ENCODE measurements at places on chromosomes 5 and 9.

DNA sequence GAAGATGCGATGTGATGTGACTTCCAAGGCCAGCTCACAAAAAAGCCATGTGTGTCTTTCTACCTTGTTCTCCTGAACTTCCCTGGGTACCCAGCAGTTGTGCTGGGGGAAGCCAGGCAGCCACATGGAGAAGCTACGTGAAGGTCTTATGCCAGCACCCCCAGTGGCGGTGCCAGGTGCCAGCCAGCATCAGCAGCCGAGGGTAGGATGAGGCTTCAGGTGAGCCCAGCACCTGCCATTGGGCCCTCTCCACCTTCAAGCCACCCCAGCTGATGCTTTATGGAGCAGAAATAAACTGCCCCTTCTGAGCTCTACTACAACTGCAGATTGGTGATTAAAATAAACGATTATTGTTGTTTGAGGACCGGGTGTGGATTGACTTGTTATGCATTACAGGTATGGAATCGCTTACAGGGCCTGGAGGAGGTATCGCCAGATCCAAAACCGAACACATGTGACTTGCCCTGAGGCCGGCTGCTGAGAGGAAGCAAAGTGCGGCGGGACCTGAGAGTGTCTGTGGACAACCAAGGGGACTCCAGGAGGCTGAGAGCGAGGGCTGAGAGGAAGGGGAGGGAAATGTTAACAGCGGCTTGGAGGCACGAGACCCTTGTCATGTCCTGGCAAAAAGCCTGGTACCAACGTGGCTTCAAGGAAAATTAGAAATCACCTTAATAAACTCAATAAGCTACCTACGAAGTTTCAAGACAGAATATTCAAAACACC lies 36.0 kb upstream of the OLFM1 start:
- no peak for DNase-seq

- no peak for DNase-seq
These were observed at the start of gene PCDHGA5 for GRCh38 chr5:141363952-141364660. PCDHGA5 (plus strand) TSS chr5:141364162; CDS start chr5:141364331, 169 bp downstream.

DNA sequence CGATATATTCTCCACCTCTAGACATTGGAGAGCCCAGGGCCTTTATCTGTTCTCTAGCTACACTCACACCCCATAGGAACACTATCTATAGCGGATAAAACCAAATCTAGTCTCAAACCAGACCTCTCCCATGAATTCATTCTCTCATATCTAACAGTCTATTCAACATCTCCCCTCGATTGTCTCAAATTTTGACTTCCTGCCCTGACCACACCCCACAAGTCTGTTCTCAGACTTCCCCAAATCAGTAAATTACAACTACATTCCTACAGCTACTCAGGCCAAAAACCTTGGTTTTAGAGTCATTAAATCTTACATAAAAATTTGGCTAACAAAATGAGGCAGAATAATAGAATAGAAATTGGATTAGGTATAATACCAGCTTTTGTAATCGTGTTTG lies 12.5 kb upstream of the SLC1A3 start:
- DNase-seq: no peak

DNA sequence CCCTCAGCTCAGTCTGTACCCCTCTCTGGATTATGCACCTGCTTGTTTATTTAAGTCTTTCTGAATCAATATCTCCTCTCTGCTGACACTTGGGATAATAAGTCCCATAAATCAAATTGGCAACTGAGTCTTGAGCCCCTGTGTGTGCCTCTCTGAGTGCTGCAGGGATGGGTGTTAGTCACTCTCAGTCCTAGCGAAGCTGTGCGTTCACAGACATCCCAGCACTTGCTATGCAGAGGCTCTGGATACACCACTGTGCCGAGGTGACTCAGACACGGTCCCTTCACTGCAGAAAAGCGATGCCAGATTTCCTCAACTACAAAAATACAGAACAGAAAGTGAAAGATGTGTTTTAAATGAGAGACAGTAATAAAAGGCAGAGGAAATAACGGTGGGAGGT lies 4.1 kb upstream of the KCNMB1 start:
- no peak for DNase-seq

GRCh38 chr5:101364469-101364868 lies 461.4 kb upstream of the ST8SIA4 start:
- no peak for DNase-seq

DNA sequence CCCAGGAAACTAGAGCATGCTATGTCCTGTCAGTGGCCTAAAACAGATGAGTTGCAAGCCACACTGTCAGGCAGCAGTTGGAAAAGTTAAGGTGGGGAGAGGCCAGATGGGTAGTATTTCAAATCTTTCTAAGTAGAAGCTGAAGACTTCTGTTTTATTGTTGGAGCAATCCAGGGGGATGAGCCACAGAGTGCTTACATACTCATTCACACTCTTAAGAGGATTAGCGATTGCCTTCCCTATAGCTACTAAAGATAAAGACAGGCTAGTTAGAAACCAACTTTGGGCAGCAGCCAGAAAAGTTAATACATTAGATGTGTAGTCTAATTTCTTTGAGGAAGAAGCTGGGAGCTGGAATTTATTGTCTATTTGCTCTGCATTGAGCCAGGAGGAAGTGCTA lies 61.7 kb upstream of the ELAVL2 start:
- no peak for DNase-seq

DNA sequence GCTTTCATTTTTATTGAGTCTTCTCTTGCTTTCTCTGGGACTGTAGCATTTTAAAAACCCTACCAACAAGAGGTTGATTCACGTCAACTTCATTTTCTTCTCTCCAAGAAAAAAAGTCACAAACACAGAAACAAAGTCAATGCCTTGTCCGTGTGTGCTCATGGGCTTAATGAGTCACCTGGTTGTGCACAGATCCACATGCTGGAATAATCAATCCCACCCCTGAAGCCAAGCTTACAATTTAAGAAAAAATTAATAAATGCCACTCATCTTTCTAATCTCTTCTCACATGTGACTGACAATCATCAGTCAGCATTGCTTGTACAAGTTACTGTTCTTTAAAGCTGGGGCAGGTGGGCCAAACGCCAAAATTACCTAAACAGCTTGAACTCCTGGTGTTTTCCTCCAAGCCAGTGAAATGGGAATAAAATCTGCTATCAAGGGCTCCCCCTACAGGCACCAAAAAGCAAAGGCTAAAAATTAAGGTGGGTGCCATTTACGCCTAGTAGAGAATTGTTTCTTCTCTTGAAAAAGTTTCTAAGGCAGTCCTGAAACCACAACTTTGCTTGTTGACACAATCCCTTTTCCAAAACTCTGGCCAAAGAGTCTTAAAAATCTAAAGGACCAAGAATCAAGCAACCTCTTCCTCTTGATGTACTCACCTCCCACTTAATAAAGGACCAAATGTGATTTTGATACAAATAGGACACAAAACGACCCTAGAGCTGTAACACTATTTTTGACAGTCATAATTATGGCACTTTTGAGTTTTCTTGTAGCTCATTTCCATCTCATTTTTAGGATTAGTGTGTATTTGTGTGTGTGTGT lies 21.3 kb downstream of the TRMO start:
- DNase-seq: peak; percentile 42

GRCh38 chr5:18736051-18736398 lies 1101.8 kb downstream of the TAF11L14 start:
- DNase-seq: no peak

DNA sequence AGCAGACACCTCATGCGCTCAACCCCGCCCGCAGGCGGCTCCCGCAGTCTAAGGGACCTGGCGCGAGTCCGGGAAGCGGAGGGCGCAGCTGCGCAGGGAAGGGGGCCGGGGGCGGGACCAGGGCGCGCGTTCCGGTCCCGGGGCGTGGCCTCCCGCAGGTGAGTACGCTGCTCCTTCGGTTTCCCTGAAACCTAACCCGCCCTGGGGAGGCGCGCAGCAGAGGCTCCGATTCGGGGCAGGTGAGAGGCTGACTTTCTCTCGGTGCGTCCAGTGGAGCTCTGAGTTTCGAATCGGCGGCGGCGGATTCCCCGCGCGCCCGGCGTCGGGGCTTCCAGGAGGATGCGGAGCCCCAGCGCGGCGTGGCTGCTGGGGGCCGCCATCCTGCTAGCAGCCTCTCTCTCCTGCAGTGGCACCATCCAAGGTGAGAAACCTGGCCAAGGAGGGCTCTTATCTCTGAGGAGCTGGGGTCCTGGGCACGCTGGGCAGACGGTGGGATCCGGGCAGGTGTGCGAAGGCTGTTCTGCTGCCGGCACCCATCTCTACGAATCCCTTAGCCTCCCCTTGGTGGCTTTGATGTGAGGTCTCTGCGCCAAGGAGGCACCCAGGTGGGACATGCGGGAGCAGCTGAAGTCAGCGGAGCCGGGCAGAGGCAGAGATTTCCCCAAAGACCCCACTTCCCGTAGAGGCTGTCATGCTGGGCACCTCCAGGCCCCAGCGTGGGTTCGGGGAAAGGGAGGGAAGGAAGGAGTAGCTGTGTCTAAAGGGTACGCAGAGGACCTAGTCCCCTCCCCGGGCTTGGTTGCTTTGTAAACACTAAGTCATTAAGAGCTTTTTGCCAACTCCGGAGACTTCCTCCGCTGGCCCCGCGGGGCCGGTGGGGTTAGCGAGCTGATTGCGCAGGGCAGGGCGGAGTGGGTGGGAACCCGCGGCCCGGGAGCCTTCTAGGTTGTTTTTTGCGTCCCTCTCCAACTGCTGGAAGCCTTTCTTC lies at the start of gene F2RL1:
TSS of gene F2RL1 (plus strand) at position 187 of the 988 bp plus-strand sequence. CDS start at position 340, 153 bp downstream.
- DNase-seq: peak; percentile 94

DNA sequence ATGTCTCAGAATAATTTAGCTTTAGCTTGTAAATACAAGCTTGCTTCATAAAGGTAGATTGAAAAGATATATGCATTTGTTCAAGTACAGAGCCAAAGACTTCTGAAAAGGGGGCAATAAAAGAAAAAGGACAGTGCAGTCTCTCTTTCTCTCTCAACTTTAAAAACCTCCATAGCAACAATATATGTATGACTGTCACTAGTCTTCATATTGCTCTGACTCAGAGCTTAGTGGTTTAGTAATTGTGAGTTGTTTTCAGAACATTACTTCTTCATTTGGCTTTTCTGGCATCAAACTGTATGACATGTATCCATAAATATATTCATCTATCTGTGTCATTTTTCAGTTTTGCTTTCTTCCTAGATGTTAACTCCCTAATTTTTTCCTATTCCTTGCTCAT lies 194.6 kb upstream of the KIF2A start:
- DNase-seq: no peak

- no peak for DNase-seq
These were observed 71.5 kb upstream of the ERBIN start for GRCh38 chr5:65854925-65855324.

DNA sequence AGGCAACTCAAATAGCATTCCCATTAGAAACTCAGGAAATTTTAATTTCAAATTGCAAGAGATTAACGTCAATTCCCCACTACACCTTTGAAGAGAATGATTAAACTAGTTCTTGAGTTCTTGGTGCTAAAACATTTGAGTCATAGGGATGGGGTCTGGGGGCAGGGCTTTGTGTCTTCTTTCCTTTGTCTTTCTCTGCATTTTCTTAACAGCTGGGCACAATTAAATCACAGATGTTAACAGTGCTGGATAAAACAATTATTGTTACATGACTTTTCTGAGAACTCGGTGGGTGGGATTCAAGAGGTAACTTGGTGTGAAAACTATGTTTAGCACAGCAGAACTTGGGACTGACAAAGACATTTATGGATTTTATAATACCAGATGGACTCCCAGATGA lies 351.9 kb upstream of the TNC start:
- DNase-seq: no peak

GRCh38 chr9:90770927-90771326 lies 30.7 kb upstream of the SYK start:
- no peak for DNase-seq

GRCh38 chr5:148950471-148950863 lies 112.4 kb downstream of the SH3TC2 start:
- DNase-seq: no peak

DNA sequence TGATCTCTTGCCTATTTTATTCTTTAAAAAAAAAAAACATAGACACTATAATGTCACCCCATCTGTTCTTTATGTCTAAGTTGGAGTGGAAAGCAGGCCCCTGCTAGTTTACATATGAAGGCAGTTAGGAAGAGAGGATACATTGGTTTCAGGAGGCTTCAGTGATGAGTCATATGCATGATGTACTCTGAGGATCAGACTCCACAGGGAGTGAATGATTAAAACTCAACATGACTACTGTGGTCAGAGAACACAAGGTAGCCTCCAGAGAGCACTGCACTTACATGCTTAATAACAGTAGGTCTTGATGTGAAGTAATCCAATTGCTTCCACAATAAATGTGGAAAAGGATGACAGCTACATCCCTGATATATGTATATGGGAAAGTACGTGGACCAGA lies 22.7 kb upstream of the FSTL4 start:
- no peak for DNase-seq

GRCh38 chr9:136629879-136630661 lies 32.6 kb upstream of the EGFL7 start:
- DNase-seq: peak; percentile 75

DNA sequence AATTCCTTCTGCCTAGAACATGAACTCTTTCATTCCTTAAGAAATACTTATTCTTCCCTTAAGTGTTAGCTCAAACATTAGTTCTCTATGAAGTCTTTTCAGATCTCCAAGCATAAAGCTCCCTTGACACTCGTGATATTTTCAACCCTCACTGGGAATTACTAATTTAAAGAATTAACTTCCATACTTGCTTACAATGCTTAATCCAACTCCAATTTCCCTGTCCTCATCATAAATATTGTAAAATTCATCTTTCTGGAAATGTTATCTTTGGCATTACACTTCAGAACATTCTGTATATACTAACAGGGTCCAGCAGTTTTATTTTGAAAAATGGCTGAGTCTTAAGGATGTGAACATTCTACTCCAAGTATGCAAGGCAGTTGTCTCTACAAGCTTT lies 7.2 kb downstream of the STARD4 start:
- DNase-seq: no peak

DNA sequence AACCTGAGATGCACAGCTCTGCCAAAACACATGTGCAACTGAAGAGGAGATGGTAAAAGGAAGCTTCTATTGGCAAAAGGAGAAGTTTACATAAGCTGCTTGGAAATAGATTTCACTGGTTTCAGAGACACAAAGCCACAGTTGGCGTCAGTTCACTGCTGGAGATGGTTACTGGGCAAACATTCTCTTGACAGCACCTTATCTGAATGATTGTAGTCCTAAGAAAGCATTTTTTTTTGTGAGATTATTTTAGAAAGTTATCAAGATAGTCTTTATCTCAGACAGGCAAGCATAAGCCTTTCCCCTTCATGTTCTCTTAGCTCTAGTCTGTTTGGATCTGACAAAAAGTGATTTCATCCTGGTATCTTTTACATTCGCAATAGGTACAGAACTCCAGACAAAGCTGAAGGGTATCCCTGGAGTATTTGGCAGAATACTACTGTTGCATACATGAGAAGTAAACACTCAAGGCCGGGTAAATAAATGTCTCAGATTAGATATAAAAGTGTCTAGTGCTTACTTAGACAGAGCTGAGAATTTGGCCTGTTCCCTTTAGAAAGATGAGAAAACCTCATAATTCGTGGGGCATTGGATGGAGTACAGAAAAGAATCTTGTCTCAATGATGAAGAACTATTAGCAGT lies 1668.0 kb upstream of the NUDT12 start:
- no peak for DNase-seq

- no peak for DNase-seq
These were observed 3.7 kb downstream of the B4GALT7 start for GRCh38 chr5:177603631-177604030.

GRCh38 chr9:136981588-136982231 lies 1.1 kb upstream of the LCNL1 start:
- DNase-seq: no peak

Measured in body of pancreas (tissue), 4 donors.